ENCODE measurements at places on chromosomes 7 and 10.

GRCh38 chr7:1247527-1248041, 14.9 kb downstream of the UNCX start:
- DNase-seq = no peak

- no peak for DNase-seq
Measured at GRCh38 chr10:95877881-95878280, 29.9 kb upstream of the CC2D2B start.

DNA sequence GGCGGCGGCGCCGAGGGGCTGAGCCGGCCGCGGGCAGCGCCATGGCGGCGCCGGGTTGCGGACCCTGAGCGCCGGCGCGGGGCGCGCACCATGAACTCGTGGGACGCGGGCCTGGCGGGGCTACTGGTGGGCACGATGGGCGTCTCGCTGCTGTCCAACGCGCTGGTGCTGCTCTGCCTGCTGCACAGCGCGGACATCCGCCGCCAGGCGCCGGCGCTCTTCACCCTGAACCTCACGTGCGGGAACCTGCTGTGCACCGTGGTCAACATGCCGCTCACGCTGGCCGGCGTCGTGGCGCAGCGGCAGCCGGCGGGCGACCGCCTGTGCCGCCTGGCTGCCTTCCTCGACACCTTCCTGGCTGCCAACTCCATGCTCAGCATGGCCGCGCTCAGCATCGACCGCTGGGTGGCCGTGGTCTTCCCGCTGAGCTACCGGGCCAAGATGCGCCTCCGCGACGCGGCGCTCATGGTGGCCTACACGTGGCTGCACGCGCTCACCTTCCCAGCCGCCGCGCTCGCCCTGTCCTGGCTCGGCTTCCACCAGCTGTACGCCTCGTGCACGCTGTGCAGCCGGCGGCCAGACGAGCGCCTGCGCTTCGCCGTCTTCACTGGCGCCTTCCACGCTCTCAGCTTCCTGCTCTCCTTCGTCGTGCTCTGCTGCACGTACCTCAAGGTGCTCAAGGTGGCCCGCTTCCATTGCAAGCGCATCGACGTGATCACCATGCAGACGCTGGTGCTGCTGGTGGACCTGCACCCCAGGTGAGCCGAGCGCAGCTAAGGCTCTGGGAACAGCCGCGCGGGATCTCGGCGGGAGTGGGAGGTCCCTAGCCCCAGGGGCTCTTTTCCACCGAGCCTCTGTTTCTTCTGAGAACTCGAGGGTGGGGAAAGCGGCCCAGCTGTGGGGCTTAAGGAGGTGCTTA, at the start of gene GPR26:
TSS of gene GPR26 (plus strand) at position 38 of the 919 bp plus-strand sequence. CDS start at position 91, 53 bp downstream.
- no peak for DNase-seq

DNA sequence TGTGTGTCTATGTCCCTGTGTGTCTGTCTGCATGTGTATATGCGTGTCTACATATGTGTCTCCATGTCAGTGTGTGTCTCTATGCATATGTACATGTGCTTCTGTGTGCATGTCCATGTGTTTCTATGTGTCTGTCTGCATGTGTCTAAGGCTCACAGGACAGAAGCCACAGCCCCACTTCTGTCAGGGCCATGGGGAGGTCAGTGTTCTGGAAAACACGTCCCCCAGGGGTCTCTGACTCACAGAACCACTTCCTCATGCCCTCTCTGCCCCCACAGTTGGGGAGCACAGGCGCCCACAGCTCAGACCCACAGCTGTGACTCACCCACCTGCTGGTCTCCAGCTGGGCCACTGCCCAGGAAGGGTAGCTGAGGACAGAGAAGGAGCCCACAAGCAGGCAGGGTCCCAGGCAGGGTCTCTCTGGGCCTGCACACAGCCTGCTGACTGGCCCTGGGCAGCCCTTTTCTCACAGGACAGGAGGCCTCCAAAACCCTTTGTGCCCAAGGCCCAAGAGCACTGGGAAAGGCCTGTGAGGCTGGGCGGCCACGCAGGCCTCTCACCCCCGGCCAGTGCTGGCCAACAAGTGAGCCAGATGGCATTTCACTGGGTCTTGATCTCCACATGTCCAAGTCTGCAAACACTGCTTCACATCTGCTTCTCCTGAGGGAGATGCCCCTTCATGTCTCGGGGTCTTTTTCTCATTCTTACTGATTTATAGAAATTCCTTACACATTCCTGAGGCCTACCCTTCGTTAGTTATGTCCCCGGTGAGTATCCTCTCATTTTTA, 102.9 kb upstream of the FAM20C start:
- DNase-seq = no peak

- no peak for DNase-seq
Measured at GRCh38 chr10:117653170-117653515, 110.6 kb downstream of the EMX2 start.

GRCh38 chr10:1475771-1476454, 261.4 kb downstream of the ADARB2 start:
- no peak for DNase-seq

GRCh38 chr10:89207181-89207800, at the start of gene CH25H:
Gene CH25H (minus strand): TSS chr10:89207317. CDS start chr10:89207292, 25 bp downstream.
- DNase-seq = no peak

GRCh38 chr7:157576415-157576814, 239.6 kb downstream of the DNAJB6 start:
- no peak for DNase-seq
